Islet precursor cell (in vitro differentiated cells): ENCODE measurements at places on chromosomes 7 and 10.
A peak's percentile ranks its signal among the peaks of the same experiment; 100 is the strongest.

GRCh38 chr7:130322615-130323014, 22.0 kb upstream of the CPA5 start:
- DNase-seq: peak; percentile 92

GRCh38 chr10:31554556-31554955, 235.5 kb downstream of the ZEB1 start:
- no peak for DNase-seq

DNA sequence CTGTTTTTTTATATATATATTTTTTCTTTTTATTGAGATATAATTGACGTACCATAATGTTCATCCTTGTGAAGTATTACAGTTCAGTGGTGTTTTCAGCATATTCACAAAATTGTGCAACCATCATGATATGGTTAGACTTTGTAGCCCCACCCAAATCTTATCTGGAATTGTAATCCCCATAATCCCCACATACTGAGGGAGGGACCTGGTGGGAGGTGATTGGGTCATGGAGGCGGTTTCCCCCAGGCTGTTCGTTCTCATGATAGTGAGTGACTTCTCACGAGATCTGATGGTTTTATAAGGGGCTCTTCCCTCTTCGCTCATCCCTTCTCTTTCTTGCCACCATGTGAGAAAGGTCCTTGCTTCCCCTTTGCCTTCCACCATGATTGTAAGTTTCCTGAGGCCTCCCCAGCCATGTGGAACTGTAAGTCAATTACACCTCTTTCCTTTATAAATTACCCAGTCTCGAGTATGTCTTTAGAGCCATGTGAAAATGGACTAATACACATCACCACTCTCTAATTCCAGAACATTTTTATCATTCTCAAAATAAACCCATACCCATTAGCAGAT, 73.9 kb upstream of the SMNDC1 start:
- DNase-seq: no peak

DNA sequence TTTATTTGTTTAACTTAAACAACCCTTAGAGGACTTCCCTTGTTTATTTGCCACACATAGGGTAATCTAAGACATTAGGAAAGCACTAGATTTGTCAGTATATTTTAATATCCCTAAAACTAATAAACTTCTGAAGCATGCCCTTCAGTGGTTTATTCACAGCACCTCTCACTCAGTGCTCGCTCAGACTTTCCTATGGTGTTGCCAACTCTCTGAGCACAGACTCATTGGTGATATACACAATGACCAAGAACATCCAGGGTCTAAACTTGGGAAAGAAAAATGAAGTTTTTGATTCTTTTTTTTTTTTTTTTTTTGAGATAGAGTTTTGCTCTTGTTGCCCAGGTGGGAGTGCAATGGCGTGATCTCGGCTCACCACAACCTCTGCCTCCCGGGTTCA, 82.2 kb downstream of the RAB11FIP2 start:
- DNase-seq: no peak

DNA sequence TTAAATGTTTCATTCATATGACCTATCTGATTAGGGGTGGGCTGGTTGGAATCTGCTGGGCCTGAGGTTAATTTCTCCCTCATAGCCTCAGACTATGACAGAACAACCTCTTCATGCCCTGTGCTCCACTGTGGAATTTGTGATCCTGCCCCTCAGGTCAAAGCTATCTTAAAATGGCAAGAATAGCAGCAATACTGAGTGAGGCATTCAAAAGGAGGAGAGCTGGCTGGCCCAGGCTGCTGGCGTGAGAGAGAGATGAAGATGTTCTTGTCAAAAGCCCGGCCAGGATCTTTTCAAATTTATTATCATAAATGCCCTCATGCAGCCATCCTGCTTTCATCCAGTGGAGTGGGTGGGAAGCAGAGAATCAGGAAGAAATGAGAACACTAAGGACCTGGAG, 41.8 kb upstream of the PLCE1 start:
- DNase-seq: no peak

- no peak for DNase-seq
These were observed 18.3 kb downstream of the CPED1 start for GRCh38 chr7:121006711-121007315.

DNA sequence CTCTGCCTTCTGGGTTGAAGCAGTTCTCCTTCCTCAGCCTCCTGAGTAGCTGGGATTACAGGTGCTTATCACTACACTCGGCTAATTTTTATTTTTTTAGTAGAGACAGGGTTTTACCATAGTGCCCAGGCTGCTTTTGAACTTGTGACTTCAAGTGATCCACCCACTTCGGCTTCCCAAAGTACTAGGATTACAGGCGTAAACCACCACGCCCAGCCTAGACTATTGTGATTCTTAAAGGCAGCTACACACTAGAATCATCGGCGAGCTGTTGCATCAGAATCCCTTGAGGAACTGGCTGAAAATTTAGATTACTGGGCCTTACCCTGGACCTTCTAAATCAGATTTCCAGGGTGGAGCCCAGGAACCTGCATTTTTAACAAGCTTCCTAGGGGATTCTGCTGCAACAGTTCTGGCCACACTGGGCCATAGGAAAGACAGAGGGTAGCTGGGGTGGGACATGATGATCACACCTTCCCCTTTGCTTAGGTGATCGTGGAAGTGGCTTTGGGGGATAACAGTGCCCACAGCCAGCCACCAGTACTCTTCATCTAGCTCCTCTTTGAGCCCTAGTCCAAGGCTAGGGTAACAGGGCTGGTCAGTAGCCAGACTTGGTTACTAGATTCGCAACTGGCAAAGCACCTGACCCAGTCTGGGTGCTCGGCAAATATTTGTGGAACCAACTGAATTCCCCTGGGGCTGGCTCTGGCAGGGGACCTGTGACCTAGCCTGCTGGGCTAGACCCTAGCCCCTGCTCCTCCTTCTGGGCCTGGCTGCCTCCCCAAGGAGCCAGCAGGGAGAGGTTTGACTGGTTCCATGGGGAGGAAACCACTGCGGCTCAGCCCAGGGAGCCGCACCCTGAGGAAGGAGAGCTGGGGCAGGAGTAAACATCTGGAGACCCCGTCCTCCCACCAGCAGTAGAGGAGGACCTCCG, 67.1 kb upstream of the DUSP5 start:
- DNase-seq: peak; percentile 59

DNA sequence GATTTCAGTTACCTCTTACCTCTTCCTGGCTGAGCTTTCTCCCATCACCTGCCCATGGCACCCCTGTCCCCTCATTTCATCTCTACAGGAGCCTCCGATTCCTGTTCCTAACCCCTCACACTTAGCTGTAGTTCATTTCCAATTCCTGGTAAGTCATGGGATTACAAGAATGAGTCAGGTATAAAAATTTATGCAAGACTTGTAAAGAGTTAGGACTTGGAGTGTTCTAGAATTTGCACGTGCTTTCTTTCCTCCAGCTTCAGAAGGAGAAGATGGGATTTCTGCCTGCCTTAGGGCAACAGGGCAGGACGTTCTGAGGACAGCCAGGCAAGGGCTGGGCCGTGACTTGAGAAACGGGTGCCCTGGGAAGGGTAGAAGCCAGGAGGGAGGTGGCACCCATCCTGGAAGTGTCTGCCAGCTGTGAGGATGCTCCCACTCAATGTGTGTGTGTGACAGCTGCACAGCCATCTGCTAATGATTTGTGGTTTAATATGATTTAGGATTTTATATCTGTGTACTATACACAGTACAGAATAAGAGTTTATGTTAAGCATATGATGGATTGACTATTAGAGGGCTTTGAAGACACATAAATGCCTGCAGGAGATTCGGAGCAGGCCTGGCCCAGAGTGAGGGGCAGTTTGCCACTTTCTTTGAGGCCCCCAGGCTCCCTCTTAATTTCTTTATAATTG, 81.5 kb upstream of the VIPR2 start:
- DNase-seq: no peak

GRCh38 chr7:136877509-136877908, 9.1 kb downstream of the CHRM2 start:
- DNase-seq: no peak

GRCh38 chr10:100901051-100901450, 11.7 kb upstream of the SLF2 start:
- no peak for DNase-seq

DNA sequence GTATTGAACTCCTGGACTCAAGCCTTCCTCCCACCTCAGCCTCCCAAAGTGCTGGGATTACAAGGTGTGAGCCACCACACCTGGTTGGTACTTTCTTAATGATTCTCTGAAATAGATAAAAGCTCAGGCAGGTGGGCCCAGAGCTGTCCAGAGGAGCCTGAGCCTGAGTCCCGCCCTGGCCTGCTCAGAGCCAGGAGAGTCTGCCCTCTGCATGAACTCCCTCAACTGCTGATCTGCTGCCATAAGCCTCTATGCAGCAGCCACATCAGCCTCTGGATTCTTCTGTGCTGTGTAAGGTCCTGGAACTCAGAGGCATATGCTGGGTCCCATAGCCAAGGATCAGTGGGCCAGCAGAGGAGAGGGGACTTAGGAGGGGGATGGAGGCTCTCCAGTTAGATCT, 23.1 kb upstream of the DDIT4 start:
- DNase-seq: no peak

DNA sequence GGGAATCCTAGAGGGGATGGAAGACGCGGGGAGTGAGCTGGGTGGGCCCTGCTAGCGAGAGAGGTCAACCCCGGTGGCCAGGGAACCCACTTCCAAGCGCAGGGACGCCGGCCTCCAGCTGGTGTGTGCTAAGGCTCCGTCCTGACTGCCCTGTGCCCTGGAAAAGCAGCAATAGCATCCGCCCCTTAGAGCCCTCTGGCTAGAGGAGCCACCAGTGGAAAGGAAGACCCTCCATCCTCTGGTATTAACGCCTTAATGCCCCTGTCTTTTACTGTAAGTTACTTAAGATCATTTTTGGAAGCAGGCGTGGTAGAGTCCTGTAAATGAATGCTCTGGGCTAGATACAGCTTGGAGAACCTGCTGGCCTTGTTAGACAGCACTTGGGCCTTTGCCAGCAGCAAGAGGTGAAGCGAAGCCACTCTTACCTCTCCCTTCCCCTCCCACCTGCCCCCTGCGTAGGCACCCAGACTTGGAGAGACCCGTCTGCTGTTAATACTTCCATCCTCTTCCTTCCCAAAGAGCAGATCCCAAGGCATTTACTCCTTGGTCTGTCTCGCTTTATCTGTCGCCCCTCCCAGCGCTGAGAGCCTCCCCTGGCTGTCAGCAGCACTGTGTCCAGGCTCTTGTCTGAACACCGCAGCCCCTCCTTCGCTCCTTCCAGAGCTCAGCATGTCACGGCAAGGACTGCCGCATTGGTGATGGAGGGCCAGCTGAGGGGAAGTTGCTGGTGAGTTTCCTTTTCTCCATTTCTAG, 4.6 kb downstream of the REPIN1 start:
- peak; percentile 78 for DNase-seq

DNA sequence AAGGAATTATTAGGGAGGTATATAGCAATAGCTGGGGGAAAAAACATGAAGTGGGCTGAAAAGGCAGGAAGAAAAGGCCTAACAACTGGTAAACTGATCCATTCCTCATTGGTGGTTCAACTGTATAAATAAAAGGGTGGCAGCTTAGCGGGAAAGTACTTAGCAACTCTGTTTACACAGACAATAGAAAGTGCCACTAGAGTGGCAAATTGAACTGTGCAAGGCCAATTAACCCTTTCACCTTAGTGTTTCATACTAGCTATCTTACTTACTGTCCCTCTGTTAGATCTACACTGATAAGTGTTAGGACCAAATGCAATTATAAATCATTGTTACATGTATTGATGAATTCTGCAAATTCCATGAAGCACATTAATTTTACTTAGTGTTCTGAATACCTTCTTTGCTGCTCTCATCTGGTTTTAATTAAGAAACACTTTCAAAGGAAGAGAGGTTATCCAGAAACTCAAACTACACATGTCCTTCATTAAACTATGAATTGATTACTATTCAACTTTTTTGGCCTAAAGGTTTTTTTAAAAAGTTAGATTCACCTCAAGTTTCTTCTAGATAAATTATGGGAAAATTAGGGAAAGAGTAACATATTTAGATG, 28.0 kb downstream of the DNAJC1 start:
- DNase-seq: no peak
